ENCODE measurements at places on chromosomes 16 and 17.

- no peak for DNase-seq
Observed at GRCh38 chr17:31364012-31364411, 27.5 kb upstream of the RAB11FIP4 start.

- no peak for DNase-seq
Observed at GRCh38 chr17:11991461-11991860, 5.8 kb downstream of the ZNF18 start.

DNA sequence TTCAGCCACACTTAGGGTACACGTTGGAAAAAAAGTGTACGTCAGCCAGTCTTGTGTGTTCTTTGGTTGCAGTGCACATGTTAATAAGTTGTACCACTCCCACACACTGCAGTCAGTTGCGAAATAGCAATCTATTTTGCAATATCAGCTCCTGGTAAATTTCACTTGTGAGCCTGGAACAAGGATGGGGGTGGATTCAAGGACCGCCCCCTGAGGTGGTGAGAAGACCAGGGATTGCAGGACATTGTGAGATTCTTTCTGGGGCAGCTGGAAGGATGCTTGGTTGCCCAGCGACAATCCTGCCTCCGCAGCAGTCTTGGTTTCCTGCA lies 78.6 kb upstream of the ZFHX3 start:
- no peak for DNase-seq

GRCh38 chr16:85308611-85309540 lies 196.6 kb upstream of the CIBAR2 start:
- DNase-seq = peak; percentile 46

- DNase-seq = peak; percentile 79
Observed at GRCh38 chr17:12089809-12090384, 69.2 kb downstream of the MAP2K4 start.

GRCh38 chr16:26391833-26392232 lies 674.9 kb upstream of the C16orf82 start:
- no peak for DNase-seq

DNA sequence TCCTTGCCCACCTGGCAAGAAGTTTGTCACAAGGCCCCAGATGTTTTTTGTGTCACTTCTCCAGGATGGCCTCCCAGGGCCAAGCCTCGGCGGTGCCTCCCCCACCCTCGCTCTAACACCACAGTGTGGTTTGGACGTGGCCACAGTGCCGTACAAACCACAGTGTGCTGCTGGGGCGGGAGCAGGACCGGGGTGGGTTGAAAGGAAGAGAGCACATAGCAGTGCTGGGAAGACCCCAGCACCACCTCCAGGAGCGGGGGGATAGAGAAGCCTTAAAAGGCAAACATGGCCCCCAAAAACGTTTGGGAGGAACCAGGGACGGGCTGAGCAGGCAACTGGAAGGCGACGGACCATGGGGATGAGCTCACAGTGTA lies 5.0 kb upstream of the BCL6B start:
- no peak for DNase-seq

GRCh38 chr17:44828919-44829522 lies 1.1 kb downstream of the GJC1 start:
- peak; percentile 65 for DNase-seq

GRCh38 chr16:24140730-24141129 lies 115.4 kb upstream of the CACNG3 start:
- no peak for DNase-seq

DNA sequence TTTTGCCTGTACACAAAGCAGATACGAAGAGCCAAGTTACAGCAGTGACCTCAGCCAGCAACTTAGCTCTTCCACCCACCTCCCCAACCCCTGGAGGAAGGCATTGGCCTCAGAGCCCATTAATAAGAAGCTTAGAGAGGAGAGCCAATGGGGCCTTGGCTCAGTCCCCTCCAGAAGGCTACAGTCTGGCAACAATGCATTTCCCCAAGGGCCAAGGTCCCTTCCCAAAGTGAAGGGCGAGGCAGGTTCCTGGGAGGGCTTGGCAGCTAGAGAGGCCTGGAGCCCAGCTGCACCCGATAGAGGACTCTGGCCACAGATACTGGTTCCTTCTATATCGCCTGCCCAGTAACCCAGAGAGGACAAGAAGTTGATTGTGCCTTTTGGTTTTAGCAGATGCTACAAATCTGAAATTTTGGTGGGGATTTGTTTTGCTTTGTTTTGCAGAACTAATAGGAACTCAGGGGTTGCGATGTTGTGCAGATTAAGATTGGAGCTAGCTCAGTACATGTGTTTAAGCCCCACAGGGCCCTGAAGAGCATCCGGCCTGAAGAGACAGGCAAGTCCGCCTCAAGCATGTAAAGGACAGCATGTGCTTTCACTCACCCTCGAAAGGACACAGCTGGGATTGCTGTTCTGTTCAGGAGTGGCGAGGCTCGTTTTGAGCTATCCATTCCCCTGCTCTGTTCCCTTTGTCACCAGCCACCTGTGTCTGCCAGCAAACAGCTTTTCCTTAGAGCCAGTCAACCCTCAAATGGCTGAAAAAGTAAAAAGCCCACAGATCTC lies 12.0 kb upstream of the PNPO start:
- DNase-seq = no peak

DNA sequence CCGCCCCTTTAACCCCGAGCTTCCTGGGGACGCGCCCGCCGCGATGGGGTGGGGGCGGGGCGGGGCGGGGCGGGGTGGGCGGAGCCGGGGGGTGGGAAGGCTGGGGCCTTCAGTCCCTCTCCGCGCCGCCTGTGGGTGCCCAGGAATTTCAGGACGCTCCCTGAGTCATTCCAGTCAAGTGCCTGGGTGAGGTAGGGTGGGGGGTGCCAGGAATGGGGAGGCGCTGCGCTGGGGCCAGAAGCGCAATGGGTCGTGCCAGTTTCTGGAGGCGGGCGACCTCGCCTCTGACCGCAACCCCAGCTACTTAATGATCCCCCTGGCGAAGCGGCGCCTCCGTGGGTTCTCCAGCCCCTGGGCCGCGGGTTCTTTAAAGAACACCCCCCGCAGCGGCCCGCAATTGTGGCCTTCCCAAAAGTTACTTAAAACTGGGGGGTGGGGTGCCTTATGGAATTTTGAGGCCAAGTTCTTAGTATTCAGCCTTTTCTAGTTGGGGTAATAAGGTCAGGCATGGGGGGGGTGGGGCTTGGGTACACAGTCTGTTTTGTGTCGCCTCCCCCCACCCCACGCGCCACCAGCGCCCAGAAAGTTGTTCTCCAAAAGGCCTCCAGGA lies 826 bp upstream of the GSE1 start:
- DNase-seq = no peak

DNA sequence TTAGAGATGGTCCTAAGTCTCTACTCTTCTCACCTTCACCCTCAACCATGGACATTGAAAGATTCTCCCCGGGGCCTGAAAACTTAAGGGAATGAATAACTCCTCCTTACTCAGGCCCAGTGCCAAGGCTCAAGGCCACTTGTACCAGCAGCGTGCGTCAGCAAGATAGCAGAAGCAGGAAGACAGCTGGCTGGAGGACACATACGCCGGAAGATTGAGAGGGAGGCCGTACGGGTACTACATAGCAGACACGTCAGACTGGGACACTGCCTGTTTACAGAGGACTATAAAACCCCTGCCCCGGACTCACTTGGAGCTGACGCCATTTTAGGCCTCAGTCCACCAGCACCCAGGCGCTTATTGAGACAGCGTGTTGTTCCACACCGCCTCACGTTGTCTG lies 75.8 kb upstream of the MED13 start:
- no peak for DNase-seq

GRCh38 chr16:25014500-25015147 lies 545 bp downstream of the ARHGAP17 start:
- DNase-seq = peak; percentile 59

DNA sequence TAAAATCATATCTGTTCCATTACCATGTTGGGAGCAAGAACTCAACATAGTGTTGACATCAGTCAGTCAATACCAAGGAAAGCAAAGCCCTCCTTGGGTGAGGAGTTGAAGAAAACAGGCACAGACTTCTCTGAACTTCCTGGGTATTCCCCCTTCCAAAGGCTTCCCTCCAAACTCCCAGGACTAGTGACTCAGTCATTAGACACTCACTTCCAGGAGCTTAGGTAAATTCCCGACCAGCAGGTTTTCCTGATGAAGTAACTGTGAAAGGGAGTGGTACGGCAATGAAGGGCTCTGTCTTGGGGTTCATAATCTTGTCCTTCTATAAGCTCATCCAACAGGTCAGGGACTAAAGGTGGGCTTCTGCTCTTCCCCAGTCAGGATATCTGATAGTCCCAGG lies 293.8 kb upstream of the AXIN2 start:
- DNase-seq = peak; percentile 30

DNA sequence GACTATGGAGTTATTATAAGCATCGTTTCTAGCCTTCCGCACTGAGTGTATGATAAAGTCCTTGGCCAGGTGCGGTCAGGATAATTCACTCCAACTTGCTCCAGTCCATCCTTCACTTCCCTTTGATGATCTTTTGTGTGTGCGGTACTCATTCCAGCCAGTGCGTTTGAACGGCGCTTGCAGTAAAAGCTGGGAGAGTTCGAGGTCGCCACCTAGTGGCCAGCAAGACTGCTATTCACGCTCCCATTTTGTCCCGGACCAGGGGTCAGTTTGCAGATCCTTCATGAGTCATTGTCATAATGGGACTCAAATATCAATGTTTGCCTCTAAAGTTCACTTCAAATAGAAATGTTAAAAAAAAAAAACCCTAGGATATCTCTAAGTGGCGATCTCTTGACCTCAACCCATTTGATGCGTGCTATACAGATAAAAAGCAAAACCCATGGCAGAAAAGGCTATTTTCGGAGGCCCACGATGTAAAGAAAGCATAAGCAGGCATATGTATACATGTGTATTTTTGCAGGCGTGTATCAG lies 417.1 kb downstream of the TMEM114 start:
- peak; percentile 5 for DNase-seq

All from endothelial cell of umbilical vein (primary cell).